ENCODE measurements at places on chromosomes 1 and 21. TPM values are rescaled to one million over a fixed set of nuclear protein-coding genes. Genes with fewer than 3 reads are reported as not detected.

- DNase-seq = no peak
These were observed 421.9 kb upstream of the ADAMTS5 start for GRCh38 chr21:27388825-27389224.

Gene CHIT1
- not detected for total RNA-seq

DNA sequence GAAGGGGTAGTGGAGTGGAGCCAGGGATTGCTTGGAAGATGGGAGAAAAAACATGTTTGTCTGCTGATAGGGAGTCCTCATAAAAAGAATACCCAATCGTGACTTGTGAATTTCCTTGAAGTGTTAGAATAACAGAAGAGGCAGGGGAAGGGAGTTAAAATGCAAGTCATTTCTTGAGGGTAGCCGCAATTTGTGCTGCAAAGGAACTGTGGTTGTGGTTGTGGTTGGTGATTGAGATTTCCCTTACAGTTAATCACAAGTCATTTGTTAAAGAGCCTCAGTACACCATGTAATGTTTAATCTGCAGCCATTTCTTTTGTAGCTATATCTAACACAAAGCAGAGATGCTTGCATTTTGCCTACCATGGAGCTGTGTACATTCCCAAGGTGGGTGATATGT is 38.5 kb upstream of the EGLN1 start:
- no peak for DNase-seq

- DNase-seq = no peak
These were observed 14.0 kb downstream of the DNALI1 start for GRCh38 chr1:37570528-37571334.

Gene ADGRL2
- 5.4 TPM for total RNA-seq

GRCh38 chr21:20662514-20662913 is 335.7 kb upstream of the NCAM2 start:
- no peak for DNase-seq

Gene IL6R
- 435 TPM for total RNA-seq
